ENCODE measurements at places on chromosomes 7 and 10.

DNA sequence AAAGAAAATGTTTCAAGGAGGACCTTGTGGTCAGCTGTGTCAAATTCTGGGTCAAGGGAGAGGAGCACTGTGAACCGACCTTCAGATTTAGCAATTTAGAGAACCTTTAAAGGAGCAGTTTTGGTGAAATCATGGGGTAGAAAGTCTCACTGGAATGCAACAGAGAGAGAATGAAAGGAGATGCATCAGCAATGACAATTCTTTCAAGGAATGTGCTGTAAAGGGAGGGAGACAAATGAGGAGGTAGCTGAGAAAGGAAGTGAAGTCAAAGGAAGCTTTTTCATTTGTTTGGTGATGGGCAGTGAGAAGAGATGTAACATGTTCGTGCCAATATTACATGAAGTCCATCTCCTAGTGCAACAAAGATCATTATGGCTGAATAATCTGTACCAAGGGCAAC, 166.0 kb downstream of the TSPAN12 start:
- DNase-seq = no peak

DNA sequence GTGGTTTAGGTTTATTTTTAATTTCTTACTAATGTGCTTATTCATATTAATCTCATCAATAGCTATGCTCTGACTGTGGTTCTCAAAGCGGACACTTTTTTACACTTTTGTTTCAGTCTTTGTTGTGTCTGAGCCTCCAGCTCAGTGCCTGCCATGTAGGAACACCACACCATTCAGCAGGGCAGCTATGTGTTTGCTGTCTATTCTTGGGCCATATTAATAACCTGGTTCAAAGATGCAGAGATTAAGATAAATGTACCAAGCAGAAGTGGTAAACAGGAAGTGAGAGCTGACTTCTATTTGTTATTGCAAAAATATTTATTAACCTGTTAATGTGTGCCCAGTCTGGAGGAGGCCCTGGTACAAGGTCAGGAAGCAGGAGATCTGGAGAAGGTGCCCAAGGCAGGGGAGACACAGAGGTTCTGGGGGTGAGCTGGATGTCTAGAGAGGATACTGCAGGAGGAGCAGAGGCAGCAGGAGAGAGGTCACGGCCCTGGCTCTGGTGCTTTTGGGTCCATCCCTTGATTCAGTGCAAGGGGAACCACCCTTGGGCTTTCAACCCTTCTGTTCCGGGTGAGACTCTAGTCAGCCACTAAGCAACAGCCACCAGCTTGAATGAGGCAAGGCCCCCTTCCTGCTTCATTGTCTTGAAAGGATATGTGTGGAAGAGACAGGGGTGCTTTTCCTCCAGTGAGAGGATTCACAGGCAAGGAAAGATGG, 1.9 kb downstream of the TBXAS1 start:
- DNase-seq = no peak

DNA sequence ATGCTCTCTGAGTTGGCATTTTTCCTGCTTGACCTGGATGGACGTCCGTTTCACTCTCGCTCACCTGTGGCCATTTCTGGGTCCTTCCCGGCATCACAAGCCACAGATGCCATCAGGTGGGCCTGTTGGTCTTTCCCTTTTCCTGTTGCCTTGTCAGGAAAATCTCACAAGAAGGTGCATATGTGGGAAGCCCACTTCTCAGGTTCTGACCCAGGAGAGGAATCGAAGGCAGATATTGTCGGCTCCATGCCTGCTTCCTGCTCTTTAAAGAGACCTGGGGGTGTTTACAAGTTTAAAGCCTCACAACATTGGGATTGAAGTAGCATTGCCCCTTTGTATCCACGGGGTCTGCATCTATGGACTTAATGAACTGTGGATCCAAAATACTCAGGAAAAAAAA, 357.9 kb downstream of the RPS24 start:
- DNase-seq = no peak

DNA sequence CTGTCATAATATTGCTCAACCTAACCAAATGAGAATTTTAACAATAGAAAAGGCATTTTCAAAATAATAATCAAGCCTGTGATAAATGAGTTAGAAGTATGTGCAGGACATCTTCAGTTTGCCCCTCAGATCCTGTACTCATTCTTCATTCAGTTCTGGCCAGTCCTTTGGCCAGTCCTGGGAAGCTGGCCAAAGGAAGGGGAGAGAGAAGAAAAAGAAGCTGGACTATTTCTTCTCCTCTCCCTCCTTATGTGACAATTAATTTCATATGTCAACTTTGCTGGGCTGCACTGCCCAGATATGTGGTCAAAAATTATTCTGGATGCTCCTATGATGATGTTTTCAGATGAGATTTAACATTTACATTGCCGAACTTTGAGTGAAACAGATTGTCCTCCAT, 31.6 kb upstream of the ITGB8 start:
- DNase-seq = no peak

DNA sequence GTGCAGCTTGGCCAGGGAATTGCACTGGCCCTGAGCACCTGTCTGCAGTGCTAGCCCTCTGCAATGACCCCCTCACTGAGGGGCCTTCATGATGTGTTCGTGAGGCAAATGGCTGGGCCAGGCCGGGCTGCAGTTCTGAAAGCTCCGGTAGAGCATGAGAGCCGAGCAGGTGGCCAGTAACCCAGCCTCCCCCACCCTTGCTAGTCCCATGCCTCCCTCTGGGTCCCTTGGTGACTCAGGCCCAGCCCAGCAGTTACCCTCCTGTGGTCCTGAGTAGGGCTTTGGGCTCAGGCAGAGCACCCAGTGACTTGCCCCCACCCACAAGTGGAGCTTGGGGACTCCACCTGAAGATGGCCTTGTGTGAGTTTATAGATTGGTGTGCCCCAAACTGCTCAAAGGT, 16.1 kb upstream of the CSGALNACT2 start:
- no peak for DNase-seq

GRCh38 chr10:6612371-6612770, 32.3 kb upstream of the PRKCQ start:
- no peak for DNase-seq

- DNase-seq = no peak
Measured at GRCh38 chr7:107712896-107713295, 31.0 kb upstream of the CBLL1 start.

- DNase-seq = no peak
Measured at GRCh38 chr10:6978187-6978627, 398.1 kb upstream of the PRKCQ start.

DNA sequence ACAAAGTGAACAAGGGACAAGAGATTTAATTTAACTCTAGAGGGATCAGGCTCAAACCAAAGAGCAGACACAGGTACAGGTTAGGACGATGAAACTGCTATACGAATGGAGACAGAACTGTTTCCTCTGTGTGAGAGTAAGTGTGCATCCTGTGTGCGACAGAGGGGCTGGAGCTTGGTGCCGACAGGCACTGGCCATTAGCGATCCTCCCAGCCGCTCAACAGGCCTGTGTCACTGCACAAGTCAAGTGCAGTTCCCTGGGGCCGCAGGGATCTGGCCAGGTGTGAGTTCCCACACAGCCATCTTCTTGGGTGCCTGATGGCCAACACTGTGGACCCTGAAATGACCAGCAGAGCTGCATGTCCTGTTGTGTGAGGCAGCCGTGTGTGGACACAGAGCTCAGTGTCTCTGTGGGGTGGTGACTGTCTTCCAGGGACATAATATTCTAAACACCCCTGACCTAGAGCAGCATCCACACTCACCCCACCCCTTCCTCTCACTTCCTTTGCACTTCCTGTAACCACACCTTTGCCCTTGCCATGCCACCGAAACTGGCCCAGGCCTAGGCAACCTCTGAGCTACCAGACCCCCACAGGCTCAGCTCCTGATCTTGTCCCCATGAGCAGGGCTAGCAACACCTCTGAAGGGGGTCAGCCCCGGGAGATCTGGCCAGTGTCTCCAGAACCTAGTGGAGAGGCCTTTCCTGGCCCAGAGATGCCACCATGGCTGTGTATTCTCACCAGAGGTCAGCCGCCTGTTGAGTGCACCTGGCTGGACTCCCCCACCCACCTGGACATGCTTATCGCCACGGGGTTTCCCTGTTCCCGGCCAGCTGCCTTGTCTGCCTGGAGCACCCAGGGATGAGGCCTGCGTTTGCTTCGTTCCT, 11.7 kb upstream of the TBRG4 start:
- no peak for DNase-seq

GRCh38 chr7:68505721-68506120, 1092.6 kb upstream of the AUTS2 start:
- no peak for DNase-seq

DNA sequence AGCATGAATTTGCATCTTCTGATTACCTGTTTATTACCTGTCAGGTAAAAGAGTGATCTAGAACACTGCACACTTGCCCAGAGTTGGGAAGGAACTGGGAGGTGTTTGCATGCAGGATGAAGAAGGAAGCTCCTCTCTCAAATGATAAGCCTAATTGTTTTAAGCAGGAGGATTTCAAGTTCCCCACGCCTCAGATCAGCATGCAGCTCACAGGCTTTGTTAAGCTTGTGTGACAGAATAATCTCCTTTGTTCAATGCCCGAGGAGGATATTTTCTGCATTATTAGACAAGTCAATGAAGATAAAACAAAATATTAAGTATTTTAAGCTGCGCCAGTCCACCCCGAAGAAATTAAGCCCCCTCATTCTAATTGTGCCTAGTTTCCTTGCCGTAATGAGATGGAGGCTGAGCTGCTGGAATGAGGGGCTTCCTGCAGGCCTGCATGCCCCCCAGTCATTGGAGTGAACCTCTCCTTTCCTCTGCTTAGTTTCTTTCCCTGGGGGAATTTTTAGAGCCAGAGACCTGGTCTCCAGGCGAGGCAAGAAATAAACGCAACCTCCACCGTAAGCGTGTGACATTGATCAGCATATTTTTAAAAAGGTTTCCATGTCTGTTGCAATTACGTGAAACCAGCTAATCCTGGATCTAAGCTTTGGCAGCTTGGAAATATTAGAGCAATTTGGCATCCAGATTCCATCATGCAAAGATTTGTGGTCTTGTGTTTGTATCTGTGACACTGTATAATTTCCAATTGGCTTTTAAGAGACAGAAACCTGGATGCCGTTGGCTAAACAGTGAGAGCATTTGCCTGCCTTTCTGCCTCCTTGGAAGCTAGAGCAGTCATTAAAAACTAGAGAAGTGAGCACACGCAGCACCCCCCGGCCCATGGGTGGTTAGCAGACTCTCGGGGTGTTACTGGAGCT, 376.0 kb downstream of the GALNT17 start:
- no peak for DNase-seq

GRCh38 chr10:50367732-50368131, 116.4 kb upstream of the ASAH2 start:
- no peak for DNase-seq

- DNase-seq = no peak
Measured at GRCh38 chr7:101615446-101615845, 13.7 kb downstream of the MYL10 start.

- no peak for DNase-seq
Measured at GRCh38 chr7:141999058-141999623, 3.5 kb downstream of the MGAM start.

- DNase-seq = no peak
Measured at GRCh38 chr10:79184145-79184625, 115.4 kb downstream of the ZMIZ1 start.

- DNase-seq = no peak
Measured at GRCh38 chr7:137880432-137880831, 33.7 kb upstream of the DGKI start.

DNA sequence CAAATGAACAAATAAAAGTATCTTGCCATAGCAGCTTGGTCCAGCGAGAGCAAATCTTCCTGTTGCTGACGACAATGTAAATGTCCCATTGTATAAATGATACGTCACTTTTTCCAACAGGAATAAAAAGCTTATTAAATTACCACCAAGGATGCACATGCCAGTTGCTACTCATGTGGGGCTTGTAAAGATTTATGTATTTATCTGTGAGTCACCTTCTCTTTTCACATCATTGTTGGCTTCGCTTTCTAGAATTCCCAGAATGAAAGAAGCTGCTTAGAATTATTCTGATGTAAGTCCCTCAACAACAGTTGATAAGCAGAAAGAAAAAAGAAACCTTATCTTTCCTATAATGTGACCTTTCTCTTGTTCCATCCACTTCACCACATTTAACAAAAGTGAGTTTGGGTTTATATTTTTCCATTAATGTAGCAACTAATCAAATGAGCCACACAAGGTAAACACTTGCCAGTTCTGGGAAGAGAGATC, 22.4 kb downstream of the DNAJC12 start:
- DNase-seq = no peak

GRCh38 chr7:40492946-40493345, 358.1 kb downstream of the SUGCT start:
- DNase-seq = no peak

DNA sequence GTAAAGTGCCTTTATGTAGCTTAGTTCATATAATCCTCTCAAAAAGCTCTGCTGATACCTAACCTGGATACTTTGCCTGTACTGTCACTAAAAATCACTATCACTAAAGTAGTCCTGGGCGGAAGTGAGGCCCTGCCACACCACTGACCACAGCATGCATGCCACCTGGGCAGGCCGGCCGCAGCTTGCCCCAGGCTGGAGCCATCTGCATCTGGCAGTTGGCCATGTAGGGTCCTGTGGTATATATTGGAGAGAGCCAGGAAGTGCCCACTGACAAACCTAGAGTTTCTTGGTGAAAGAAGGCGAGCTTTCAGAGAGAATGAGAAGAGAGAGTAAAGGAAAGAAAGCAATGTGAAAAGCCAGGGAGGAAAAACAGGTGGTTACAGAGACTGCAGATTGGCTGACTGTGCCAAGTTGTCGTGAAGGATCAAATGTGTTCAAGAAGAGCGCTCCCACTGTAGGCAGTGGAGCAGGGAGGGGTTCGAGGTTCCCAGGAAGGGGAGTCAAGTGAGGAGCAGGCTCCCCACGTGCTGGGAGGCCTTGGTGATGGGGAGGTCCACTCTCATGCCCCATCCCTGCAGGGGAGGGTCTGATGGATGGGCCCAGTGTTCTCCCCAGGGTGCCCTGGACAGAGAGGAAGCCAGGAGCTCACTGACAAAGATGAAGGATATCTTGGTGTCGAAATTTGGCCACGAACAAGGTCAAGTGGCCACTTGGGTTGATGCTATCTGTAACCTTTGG, 13.6 kb downstream of the LOXL4 start:
- no peak for DNase-seq

DNA sequence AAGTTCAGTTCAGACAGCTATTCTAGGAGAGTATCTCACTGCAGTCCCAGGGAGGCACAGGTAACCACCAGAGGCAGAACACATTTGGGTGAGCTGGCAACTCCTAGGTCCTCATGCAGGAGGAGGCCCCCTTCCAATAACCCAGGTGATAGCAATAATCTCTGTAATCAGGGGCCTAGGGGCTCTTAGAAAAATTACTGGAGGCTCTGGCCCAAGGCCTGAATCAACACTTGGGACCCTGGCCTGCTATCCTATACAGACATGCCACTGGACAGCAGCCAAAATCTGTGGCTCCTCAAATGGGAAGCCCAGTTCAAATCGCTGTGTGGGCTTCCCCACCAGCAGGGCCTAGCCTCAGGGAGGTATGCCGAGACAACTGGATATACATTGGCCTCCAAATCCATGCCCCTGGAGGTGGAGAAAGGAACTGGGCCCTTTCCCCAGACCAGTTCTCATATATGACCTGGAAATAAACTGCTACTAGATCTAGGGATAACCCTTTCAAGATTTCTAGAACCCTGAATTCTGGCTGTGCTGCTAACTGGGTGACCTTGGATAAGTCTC, 1.6 kb downstream of the AVPI1 start:
- no peak for DNase-seq

Data from stimulated activated CD8-positive, alpha-beta memory T cell treated with anti-CD3 and anti-CD28 coated beads, Interleukin-4, amount 100 ng/mL, for 1 hour (primary cell).